ENCODE measurements at places on chromosomes 5 and 9.

GRCh38 chr9:122329597-122329996, 41.2 kb upstream of the PTGS1 start:
- no peak for DNase-seq

DNA sequence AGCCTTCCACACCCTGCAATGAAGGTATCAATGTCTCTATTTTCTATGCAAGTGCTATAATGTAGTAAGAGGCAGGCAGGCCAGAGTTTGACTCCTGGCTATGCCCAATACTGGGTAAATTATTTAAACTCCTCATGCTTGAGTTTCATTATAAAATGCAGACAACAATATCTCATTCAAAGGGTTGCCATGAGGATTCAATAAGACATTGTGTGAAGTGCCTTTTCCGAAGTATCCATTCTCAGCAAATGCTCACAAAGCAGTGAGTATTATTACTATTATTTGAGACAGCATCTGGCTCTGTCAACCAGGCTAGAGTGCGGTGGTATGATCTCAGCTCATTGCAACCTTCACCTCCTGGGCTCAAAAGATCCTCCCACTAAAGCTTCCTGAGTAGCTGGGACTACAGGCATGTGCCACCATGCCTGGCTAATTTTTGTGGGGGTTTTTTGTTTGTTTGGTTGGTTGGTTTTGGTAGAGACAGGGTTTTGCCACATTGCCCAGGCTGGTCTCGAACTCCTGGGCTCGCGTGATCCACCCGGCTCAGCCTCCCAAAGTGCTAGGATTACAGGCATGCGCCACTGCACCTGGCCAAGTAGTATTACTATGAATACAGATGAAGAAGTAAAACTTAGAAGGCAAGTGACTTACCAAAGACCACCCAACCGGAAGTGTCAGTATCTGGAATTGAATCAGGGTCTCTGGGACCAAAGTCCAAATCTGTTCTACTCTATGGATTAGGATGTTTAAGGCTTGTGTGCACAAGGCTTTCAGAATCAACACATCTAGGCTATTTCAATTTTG, 18.8 kb downstream of the ADAM19 start:
- DNase-seq: no peak

DNA sequence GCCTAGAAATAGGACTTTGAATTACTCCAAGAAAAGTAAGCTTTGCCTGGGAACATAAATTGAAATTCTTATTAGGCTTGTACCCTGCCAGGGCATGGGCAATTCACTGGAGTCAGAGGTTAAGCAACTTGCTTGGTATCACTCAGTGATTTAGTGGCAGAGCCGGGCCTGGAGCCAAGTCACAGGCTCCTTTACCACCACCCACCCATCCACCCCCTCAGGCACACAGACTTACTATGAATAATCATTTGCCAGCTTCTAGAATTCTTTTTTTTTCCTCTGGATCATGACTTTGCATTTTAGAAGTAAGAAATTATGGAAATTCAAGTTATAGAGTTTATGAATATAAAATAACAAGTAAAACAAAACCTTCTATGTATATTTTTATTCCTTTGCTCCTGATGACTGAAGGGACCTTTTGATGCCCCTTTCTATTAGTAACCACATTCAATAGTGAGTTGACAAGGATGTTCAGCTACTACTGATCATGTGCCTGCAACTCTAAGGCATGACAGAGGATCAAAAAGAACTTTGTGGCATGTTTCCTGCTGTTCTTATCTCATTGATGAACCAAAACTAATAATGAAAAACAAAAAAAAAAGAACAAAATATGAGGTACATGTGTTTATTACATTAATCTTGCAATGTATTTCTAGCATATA, 614.7 kb downstream of the TLR4 start:
- no peak for DNase-seq

- no peak for DNase-seq
Observed at GRCh38 chr9:85863875-85864274, 77.1 kb upstream of the NAA35 start.

All from NK-92 treated with Interleukin-12 subunit alpha and Interleukin-12 subunit beta, amount 100 ng/mL, for 24 hours (cell line).